ENCODE measurements at places on chromosomes 2 and 18.

DNA sequence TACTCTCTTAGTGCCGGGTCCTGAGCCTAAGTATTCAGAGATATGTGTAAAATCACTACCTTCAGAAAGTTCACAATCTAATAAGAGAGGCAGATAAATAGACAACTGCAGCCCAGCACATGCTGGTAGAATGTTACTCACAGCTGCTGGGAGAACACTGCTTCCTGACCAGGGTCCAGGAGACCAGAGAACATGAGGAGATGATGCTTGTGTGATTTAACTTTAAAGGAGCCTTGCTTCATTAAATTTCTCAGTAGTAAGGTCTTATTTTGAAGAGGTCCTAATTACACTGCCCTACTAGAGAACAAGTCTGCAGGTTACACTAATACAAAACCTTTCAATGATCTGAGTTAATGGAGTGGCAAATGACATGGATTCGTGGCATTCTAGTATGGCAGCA lies 209.9 kb upstream of the TRIB2 start:
- no peak for DNase-seq

DNA sequence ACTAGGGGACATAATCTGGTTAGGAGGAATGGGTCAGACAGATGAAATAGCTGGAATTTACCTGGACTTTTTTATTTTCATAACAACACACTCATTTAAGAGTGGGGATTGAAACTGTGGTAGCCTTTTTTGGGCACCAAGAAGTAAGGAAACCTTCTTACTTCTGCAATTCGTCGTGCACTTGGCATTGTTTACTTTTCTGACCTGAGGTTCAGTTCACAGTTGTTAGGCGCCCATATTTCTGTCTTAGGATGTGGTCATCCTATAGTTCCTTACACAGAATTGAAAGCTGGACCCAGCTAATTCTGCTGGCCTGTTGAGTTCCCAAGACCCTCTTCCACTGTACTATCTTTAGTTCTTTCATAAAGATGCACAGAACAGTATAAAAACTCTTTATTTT lies 72.9 kb downstream of the TMX3 start:
- no peak for DNase-seq

- DNase-seq: no peak
Observed at GRCh38 chr2:196217116-196217515, 45.7 kb upstream of the STK17B start.

DNA sequence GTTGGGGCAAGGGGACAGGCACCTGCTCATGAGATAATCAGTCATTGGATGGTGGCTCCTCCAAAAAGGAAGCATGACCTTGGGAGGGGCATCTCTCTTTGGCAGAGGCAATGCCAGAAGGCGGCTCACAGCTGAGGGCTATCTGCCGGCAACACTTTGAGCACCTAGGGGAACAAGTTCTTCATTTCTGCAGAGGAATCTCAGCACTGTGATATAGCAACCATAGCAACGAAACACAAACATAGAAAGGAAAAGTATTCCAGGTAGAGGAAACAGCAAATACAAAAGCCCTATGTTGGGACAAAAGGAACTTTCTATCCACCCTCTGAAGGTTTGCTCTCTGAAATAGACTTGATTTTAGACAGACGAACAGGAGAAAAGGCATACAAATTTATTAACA lies 89.1 kb upstream of the NEDD4L start:
- no peak for DNase-seq

DNA sequence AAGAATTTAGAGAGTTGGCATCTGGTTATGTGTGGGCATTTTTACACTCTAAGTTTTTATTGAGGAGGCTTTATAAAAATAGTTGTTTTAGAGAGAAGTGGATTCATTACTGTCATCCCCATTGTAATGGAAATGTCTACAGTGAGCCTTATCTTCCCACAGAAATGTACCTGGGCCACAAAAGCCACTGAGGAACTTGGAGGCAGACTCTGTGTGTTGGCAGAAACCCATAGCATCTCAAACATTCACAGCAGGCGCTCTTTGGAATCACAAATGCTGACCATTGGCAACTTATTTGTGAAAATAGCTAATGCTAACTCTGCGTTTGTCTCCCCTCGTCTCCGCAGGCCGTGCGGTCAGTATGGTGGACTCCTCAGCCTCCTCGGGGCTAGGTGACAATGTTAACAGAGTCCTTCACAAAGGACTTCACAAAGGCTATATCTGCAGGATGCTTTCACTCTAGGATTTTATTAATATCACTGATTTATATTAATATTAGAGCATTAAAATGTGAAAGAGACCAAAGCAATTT lies 689.1 kb upstream of the POU3F3 start:
- DNase-seq: no peak

DNA sequence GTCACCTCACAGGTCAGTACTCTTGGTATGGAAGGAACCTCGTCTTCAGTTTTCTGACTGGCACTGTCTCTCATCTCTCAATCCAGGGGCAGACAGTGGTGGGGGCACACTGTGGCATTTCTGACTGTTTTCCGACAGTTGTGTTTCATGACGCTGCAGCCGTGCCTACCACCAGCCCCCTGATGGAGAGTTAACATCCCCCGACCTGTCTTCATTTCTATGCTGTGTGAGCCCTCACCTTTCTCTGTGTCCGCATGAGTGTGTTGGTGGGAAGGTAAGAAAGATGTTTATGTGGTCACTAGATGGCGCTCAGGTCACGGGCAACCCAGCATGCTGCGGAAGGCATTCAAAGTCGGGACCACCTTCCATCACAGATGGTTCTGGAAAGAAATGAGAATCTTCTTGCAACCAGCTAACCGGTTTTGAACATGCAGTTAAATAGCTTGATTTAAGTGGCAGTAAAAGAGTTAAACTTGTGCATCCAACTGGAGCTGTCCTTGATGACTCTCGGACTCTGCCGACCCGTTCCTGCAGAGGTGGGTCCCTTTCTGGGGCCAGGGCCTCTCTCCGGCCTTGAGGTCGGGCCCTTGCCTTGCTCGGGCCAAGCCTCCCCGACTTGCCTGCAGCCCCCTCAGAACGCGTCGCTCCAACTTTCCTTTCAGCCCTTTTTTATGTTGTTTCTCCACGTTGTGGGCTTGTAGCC lies 92.4 kb downstream of the DYSF start:
- DNase-seq: peak; percentile 30

GRCh38 chr18:22936515-22936914 lies 3.4 kb downstream of the RBBP8 start:
- DNase-seq: no peak

DNA sequence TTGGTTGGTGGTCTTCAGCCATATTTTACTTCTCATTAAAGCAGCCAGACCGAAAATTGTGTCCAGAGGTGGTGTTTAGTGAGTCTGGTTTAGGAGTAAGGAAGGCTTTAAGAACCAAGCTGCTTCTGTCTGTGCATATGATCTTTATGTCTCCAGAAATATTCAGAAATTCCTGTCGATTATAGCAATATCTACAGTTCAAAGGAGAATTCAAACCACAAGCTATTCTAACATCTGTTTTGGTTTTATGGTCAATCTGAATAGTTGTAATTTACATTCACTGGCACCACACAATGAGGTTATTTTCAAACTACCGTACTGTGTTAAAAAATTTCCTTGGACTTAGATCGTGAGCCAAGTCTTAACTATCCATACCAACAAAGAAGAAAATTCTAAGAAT lies 11.3 kb downstream of the UPP2 start:
- no peak for DNase-seq

DNA sequence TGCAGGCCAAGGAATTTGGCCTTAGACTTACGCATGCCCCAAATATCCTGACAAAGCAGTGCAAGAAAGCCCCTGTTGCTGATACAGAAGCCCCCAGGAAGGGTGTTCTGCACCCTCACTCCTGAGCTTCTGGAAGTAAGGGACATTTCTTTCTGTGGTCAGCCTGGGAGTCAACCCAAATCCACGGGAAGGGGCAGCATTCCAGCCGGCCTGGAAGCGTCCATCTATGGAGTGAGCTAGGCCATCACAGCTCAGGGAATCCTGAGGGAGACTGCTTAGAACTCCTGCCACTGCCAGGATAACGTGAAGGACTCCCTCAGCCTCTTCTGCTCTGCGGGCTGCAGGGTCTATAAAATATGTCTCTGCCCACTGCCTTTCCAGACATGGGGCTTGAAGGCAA lies 173.9 kb downstream of the ANAPC1 start:
- DNase-seq: no peak

DNA sequence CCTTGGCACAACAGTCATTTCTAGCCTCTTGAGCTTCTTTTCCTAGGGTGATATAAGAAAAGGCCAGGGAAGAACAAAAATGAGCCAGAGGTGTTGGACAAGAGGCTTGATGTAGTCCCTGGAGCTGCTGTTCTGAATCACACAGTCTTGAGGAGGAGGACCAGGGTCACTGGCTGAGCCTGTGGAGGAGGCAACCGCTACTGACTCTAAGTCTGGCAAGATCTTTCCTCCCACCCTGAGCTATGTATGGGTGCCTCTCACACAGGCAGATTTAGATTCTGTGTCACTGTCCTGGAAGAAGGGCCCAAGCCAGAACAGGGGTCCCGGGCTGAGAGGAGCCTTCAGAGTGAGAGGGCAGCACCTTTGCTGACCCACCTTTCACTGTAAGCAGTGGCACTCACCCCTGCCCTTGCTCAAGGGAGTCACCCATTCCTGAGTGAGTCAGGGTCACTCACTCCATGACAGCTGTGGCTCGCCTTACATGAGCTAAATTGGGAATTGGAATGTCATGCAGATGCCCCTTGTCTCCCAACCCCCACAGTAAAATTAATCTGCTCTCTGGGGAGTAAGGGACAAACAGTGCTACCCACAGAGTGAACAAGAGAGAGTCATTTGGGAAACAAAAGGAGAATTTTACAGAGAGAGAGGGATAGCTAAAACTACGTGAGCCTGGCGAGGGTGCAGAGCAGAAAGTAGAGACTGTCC lies at the start of gene TRIM54:
TRIM54 (plus strand) TSS at position 575 of the 705 bp plus-strand sequence. CDS start 303 bp downstream, outside the sequence.
- DNase-seq: no peak

DNA sequence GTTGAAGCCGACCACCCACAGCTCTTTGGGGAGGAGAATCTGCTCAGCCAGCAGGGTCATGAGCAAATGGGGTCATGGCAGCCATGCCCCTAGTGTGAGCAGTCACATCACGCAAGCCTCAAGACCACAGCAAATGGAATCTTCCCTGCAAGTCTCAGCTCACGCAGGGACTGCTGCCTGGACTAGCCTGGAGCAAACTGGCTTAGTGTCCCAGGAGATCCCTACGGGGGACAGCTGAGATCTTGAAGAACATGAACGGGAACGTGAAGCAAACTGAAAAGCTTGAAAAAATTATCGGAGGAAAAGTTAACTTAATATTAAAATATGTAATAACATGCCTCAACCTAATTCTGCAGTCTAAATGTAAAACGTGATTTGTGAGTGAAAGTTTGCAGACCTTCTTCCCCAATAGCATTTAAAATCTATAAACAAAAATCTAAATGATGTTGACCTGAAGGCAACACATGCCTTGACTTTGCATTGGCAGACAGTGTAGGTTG lies 118.4 kb downstream of the FAM124B start:
- DNase-seq: no peak

DNA sequence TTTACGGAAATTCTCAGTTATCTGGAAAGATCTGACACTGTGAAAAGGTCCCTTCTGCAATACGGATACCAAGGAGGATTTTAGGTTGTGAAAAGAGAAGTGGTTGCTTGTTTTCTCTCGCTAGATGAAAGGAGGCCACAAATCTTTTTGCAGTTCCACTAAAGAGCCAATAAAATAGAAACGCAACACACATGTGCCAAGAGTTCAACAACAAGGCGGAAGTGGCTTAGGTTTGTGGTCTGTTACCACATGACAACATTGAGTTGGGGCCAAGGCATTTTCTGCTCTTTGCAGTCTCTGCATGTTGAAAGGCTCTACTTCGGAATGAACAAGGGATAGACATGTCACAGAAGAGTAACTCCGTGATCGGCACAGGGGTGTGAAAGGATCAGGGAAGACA lies 115.7 kb upstream of the OSR1 start:
- DNase-seq: no peak

GRCh38 chr18:61892683-61893308 lies at the start of gene RNF152:
TSS of gene RNF152 (minus strand) at chr18:61893007. CDS start at chr18:61816463, 76,544 bp downstream.
- DNase-seq: no peak

- DNase-seq: no peak
Observed at GRCh38 chr2:219362524-219363164, 25.1 kb downstream of the DNPEP start.

- no peak for DNase-seq
Observed at GRCh38 chr2:46878886-46879285, 36.7 kb downstream of the MCFD2 start.

GRCh38 chr2:105852066-105852465 lies 107.4 kb downstream of the NCK2 start:
- DNase-seq: no peak

DNA sequence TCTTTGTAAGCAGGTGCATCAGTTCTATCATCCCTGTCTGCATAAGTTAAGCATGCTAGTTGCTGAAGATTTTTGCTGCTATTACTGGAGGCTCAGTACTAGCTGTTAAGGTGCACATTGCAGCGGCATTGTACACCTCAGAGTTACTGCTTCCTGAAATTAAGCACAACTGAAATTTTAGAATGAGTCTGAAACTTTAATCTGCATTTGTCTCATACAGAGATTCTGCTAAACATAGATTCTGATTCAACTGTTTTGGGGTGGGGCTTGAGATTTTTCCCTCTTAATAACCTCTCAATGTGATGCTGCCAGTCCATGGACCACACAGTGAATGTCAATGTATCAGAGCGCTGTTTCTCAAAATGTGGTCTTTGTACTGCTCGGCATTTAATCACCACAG lies 585.7 kb upstream of the GCFC2 start:
- DNase-seq: no peak

- DNase-seq: no peak
Observed at GRCh38 chr2:109400102-109400501, 213.7 kb downstream of the SEPTIN10 start.

GRCh38 chr2:32290000-32290339 lies 12.3 kb downstream of the YIPF4 start:
- DNase-seq: no peak

GRCh38 chr2:162885281-162886070 lies 46.9 kb upstream of the KCNH7 start:
- DNase-seq: no peak

DNA sequence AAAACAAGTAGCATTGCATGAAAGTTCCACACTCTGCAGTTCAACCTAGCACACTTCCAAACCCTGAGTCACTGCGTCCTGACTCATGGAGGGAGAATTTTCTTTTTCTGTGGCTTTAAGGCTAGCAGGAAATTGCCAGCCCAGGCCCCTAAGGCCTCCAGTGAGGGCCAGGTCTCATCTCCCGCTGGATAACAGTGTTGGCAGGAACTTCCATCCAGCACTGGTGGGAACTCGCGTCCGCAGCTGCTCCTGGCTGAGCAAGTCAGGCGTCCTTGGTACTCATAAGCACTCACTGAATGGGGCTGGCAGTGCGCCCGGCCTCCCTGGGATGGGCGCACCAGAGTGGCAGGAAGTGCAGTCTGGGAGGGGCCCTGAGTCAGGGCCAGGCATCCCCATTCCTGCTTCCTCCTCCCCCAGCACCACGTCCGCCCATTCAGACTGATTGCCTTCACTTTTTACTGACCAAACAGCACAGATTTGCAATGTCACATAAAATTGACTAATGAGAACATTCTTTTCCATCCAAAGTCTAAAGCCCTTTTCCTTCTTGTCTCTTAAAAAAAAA lies 14.3 kb downstream of the MALL start:
- no peak for DNase-seq

DNA sequence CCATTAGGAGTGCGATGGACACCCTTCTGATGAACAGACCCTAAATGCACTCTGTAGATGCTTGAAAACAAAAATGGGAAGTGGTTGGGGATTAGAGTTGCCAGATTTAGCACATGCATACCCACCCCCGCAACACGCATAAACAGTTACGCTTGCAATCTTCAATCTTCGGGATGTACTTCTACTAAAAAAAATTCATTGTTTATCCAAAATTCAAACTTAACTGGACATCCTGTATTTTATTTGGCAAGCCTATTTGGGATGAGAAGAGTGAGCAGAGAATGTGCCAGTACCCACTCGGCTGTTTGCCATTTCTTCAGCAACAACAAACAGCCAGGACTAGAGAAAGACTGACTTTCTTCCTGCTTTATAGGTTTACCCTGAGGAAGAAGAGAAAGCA lies 18.4 kb downstream of the KIAA2012 start:
- no peak for DNase-seq

Data from GM18507 (cell line).